ENCODE measurements at places on chromosomes 3 and 15.

DNA sequence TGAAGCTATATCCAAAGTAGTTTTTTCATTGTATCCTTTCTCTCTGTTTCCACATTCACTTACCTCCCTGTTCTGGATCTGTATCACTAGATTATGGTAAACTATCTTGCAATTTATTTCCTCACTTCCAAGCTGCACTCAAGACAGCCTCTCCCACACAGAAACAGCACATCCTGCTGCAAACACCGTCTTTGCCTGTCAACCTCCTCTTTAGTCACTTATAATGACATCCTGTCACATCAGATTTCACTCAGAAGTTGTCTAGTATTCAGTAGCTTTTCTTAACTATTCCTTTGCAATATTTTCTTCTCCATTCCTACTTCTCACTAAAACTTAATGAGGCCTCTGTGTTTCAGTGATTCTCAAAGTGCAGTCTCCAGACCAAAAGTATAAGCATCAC is 490.8 kb downstream of the IGSF11 start:
- DNase-seq: no peak

DNA sequence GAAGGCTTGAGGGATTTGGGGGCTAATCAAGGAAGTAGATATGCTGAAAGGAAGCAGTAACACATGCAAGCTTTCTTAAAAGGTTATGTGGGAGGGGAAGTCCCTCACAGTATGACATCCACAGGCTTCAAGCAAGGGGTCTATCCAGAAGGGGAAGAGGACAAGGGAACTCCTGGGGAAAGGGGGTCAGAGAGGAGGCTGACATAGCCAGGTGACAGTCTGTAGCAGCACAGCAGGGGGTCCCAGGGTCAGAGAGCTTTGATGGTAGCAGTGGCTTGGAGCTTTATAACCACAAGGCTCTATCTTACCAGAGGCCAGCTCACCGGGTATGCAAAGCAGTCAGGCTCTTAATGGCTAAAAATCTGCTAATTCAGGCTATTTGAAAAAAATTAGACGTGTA is 150.6 kb upstream of the NSMCE3 start:
- DNase-seq: no peak

GRCh38 chr3:64213962-64214379 is 11.3 kb downstream of the PRICKLE2 start:
- no peak for DNase-seq

DNA sequence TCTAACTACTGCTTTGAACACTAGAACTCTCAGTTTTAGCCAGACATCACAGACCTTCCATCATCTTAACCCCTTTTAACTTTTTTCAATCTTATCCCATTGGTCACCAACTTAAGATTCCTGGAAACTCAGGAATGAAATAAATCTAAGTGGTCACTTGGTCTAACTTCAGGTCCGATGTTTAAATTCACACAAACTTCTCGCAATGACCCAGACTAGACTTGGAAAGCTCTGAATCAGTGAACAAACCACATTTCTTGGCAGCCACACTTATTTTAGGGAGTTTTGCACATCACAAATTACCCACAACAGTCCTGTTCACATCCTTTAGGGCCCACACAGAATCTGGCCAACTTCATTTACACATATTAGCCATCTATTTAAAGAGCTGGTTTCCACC is 118.9 kb downstream of the MAGI1 start:
- no peak for DNase-seq

DNA sequence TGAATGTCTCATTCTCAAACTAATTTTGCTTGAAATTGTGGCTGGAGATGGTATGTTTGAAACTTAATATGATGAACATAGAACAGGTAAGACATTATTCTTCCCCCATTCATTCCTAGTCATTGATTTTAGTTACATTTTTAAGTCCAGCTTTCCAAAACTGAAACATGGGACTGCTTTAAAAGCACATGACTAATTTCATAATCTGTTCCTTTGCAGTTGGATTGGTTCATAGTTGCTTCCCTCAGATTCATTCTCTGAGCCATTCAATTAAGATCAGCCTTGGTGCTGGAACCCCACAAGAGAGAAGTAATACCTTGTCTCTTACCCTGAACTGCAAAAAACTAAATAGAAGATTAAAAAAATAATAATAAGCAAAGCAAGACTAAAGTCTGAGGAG is 87.5 kb upstream of the TGFBR2 start:
- no peak for DNase-seq

GRCh38 chr3:53813229-53813628 is 33.0 kb downstream of the CHDH start:
- DNase-seq: no peak

GRCh38 chr3:182414586-182414985 is 378.7 kb upstream of the ATP11B start:
- DNase-seq: no peak

DNA sequence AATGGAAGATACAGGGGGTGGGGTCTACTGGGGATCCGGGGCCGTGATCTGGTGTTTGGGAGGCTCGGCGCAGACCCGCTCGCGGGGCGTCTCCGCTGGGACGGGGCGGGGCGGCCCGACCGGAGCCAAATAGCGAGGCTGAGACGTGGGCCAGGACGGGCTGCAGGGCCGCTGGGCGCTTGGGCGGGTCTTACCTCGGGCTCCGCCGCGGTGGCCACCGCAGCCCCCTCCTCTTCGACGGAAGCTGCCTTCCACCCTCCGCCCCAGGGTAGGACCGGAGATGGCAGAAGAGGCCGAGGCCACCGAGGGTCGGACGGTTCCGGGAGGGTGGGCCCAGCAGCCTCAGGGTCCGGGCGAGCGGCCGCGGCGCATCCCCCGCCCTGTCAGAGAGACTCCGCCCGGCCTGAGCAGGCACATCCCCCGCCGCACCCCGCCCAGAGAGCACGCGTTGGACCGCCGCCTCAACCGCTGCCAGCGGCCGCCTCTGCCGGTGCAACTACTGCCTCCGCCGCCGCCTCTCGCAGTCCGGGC is 399 bp downstream of the MYO9A start:
- peak; percentile 59 for DNase-seq

DNA sequence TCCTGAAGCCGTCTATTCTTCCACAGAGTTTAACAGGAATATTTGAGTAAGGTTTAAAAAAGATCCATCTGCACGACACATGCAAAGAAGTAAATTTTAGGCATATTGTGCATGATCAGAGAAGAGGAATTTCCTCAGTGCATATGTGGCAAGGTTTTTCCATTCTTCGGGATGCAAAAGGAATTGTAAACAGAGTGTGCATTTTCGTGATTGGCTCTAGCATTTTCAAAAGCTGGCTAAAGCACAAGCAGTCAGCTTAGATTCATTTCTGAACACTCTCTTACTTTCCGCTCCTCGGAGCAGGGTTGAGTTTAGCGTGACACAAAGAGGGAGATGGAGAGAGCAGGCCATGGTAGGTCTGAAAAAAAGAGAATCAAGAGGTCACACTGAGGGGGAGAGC is 128.2 kb downstream of the ADAMTS9 start:
- no peak for DNase-seq

DNA sequence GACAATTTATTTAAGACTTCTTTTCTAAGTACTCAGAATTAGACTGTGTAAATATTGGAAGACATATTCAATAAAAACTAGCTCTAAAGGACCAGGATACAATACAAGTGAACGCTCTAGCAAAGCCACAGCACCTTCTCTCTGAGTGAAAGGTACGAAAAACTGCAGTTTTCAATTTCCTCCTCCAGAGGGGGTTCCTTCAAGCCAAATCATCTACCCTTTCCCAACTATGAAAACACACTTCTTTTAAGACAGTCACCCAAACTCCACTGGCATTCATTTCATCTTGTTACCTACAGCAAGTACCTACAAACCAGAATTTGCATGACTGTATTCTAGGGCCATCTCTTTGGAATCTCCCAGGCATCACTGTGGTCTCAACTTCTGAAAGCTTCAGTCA is 165.8 kb downstream of the ERC2 start:
- DNase-seq: no peak

- no peak for DNase-seq
Measured at GRCh38 chr3:63876260-63876659, 12.6 kb downstream of the ATXN7 start.

DNA sequence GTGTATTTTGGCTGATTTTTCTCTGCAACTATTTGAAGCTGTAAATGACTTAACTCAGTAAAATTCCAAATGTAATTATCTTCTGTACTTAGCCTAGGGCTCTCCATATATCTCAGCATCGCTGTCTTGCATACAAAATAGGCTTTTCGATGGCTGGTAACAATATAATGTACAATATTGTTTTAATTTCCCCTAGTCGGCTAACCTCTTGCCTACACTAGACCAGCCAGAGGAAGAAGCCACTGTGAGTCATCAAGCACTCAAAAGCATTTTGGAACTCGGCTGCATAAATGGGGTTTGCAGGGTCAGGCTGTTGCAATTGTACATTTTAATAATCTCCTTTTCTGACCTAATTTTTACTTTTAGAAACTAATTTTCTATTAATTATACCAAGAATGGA is 583.8 kb downstream of the FOXP1 start:
- DNase-seq: no peak

GRCh38 chr3:31926543-31926942 is 54.5 kb downstream of the OSBPL10 start:
- no peak for DNase-seq
